ENCODE measurements at places on chromosomes 7 and 10. TPM values are rescaled to one million over a fixed set of nuclear protein-coding genes. Genes with fewer than 3 reads are reported as not detected.

CYP3A4 gene
- total RNA-seq, result 0.23 TPM

PDZD7 gene
- 0.26 TPM for total RNA-seq

GRM3 gene
- total RNA-seq, result not detected

CWF19L1 gene
- total RNA-seq, result 37.6 TPM

NPC1L1 gene
- total RNA-seq, result 0.03 TPM

EVX1 gene
- total RNA-seq, result not detected

ADARB2 gene
- not detected for total RNA-seq

STEAP1B gene
- 0.20 TPM for total RNA-seq

C10orf120 gene
- not detected for total RNA-seq

HIPK2 gene
- total RNA-seq, result 26.8 TPM

ARMC10 gene
- total RNA-seq, result 54.3 TPM

SPDYE1 gene
- not detected for total RNA-seq

TMEM26 gene
- not detected for total RNA-seq

MUC3A gene
- not detected for total RNA-seq

GSDME gene
- total RNA-seq, result 3.1 TPM

LRRC4 gene
- 2.8 TPM for total RNA-seq

SYT15 gene
- total RNA-seq, result 0.46 TPM

GOLGA7B gene
- total RNA-seq, result 0.28 TPM

C10orf62 gene
- total RNA-seq, result not detected

C10orf67 gene
- total RNA-seq, result 1.1 TPM

CTBP2 gene
- 1.4 TPM for total RNA-seq

ARMC3 gene
- not detected for total RNA-seq

FBXW4 gene
- 25.2 TPM for total RNA-seq
